ENCODE measurements at places on chromosomes 4 and X.

DNA sequence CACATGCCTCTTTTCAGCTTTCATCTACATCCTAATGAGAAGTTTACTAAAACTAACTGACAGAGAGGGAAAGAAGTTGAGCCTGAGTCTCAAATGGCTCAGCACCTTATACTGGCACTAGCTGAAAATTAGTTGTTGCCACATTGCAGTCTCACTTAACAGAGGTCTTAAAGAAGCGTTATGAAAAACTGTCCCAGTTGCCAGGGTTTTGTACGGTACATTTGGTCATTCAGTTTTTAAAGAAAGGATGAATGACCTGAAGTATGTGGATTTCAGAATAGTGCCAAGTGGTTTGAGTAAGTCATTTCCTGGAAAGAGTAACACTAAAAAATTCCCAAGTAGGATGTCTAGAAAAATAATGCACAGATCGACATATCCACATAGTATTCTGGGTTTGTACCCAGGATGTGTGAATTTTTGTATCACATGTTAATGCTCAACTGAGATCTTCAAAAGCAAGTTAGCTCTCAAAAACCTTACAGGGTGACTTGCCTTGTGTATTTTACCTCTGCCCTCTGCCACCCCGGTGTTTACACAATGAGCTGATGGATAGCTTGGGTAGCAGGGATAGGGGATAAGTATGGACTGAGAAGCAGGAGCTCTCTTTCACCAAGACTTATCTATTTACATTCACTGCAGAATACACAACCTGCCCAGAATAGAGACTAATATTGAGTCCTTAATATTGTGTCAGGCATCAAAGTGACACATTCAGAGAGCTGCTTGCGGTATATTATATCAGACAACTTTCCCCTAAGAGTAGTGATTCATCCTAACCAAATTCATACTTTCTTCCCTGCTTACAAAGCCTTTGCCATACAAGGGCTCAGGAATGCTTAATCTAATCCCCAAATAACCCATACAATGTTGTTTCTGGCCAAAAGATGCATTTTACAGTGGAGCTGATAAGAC lies 1075.7 kb upstream of the PABPC4L start:
- DNase-seq: no peak

DNA sequence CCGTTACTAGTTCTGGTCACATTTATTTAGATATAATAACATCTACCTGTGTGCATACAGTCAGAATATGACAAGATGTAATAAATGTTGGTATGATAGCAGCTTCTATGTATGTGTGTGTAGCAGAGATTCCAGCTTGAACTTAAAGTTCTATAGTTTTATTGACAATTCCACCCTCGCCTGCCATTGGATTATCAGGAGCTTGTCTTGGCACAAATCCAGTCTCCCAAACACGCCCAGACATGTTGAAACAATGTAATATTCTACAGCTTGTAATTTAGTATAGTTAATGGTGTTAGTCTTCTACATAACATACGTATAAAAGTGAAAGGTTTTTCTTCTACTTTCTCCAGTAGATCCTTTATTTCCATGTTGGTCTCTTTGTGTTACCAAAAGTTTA lies 44.4 kb downstream of the BBS12 start:
- DNase-seq: no peak

- DNase-seq: no peak
Observed at GRCh38 chr4:116073051-116073450, 959.6 kb upstream of the NDST4 start.

DNA sequence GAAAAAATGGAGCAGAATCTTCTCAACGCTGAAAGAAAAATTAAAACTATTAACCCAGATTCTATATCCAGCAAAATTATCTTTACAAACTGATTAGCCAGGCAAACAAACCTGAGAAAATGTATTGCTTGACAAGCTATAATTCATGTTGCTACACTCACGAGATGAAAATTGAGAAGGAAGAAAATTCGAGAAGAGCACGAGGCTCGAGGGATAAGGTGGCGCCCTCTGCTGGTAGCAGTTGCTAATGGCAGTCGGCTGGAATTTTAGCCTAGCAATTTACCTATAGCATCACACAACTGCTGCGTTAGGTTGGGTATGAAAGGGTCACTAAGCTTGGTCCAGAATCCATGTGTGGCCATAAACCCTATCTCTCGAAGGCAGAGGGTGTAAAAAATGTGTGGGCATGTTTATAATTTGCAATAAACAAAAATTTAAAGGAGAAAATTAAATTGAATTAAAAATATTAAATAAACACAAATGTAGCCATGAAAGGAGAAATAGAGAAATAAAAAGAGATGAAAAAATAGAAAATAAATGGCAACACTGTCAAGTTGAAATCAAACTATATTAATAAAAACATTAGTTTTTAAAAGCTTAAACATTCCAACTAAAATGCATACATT lies 126.6 kb downstream of the PPP4R3C start:
- peak; percentile 1 for DNase-seq

GRCh38 chr4:109009909-109010308 lies 247.1 kb upstream of the ETNPPL start:
- no peak for DNase-seq

DNA sequence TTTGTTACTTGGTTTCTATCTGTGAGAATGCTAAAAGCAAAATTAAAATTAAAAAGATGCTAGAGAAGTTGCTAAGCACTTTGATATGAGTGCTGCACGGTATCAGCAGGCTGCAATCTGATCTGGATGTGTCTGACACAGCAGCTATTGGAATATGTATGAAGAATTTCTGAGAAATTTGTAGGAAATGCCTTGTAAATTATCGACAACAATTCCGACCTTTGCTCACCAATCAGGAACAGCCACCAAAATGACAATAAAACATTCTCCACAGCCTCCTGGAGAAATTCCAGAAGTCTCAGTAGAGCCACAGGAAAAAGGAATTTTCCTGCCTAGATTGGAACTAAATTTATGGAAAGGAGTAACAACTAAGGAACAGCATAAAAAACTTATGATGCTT lies 82.5 kb downstream of the TIGD2 start:
- no peak for DNase-seq

GRCh38 chr4:6180841-6181631 lies 19.3 kb downstream of the JAKMIP1 start:
- no peak for DNase-seq

GRCh38 chrX:48676106-48676892 lies 7.3 kb upstream of the WAS start:
- DNase-seq: peak; percentile 85

GRCh38 chr4:55758066-55758465 lies 61.5 kb upstream of the EXOC1L start:
- no peak for DNase-seq

DNA sequence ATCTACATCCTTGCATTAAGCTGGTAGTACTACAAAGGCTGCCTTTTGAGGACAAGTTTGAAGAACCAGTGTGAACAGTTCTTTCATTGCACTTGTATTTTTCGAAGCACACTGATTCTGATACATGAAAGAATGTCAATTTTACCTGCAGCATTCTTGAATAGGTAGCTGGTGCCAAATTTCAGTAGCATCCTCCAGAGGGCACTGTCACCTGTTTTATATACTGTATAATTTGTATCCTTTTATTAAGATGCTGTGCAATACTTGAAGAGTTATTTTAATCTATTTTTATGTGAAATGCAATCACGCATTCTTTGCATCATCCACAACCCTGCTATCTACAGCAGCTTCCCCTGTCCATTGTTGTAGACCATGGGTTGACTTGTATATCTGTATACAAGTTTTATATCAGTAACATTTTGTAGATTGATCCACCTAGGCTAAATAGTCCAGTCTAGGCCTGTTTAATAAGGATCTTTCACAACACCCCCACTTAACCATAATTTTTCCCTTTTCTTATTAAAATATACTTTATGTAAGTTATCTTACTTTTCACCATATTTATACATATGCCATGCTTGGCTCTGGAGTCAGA lies 325.7 kb downstream of the PCDH7 start:
- no peak for DNase-seq

- DNase-seq: no peak
Observed at GRCh38 chrX:40093586-40093985, 4.2 kb downstream of the BCOR start.

- no peak for DNase-seq
Observed at GRCh38 chr4:2598511-2599303, 62.3 kb downstream of the FAM193A start.

DNA sequence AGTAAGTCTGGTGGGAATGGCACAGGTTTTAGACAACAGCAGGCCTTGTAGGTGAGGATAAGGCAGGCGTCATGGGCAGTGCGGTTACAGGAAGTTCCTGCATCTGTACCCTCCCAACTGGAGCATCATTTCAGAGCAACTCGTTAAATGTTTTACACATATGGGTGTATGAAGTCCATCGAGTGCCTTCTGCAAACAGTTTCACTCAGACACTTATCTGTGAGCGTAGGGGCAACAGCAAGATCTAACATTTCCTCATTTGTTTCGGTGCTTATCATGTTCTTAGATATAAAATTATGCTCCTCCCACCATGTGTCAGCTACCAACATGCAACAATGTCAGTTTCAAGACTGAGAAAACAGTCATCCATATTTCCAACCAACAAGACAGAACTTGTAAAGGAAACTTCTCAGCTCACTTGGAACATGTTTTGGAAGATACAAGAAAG lies 69.9 kb downstream of the ELOVL6 start:
- no peak for DNase-seq

DNA sequence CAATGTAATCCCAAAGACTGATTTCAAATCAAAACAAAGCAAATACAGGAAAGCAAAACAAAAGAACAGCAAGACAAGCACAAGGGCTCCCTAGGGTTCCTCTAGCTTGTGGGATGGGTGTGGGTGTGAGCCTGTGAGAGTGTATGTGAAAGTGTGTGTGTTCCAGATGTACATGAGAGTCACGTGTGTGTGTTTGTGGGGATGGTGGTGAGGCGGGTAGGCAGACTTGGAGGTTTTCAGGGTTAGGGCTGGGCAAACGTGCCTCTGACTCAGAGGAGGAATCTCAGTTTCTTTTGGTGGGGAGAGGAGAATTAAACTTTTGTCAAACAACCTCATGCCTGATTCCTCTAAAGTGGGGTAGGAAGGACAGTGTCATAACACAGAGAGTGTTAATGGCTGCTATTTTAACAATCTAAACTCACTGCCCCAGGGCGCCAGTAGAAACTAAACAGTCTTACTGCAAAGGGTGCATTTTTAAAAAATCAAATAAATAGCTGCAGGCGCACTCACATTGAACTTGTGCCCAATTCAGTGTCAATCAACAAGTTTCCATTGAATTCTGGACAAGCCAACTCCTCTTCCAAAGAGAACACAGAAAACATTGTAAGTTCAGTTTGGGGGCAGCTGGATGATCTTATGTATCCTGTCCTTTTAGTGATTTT lies 51.8 kb downstream of the CHRDL1 start:
- no peak for DNase-seq

- no peak for DNase-seq
Observed at GRCh38 chr4:101287324-101287723, 60.0 kb downstream of the PPP3CA start.

DNA sequence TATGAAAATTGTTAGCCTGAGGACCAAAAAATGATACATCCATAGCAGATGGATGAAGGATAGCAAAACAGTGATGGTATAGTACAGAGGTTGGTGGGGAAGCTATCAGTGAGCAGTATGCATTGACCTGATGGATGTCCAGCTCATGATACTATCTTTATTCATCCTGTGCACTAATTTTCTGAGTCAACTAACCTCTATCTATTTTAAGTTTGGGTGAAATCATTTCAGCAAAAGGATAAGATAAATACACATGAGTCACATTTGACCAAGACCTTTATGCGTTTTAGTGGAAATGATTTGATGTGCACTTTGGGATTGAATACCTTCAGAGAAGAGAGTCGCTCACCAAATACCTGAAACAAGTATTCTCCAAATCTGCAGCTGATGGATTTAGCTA lies 351.0 kb upstream of the NR3C2 start:
- no peak for DNase-seq

DNA sequence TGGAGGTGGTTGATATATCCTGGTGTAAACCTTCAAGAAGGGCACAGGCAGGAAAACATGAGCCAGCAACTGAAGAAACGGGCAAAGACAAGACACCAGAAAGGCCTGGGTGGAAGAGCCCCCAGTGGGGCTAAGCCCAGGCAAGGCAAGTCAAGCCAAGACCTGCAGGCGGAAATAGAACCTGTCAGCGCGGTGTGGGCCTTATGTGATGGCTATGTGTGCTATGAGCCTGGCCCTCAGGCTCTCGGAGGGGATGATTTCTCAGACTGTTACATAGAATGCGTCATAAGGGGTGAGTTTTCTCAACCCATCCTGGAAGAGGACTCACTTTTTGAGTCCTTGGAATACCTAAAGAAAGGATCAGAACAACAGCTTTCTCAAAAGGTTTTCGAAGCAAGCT lies 7.2 kb downstream of the ZFP42 start:
- DNase-seq: no peak

GRCh38 chrX:133838761-133839676 lies 146.4 kb downstream of the GPC3 start:
- no peak for DNase-seq

DNA sequence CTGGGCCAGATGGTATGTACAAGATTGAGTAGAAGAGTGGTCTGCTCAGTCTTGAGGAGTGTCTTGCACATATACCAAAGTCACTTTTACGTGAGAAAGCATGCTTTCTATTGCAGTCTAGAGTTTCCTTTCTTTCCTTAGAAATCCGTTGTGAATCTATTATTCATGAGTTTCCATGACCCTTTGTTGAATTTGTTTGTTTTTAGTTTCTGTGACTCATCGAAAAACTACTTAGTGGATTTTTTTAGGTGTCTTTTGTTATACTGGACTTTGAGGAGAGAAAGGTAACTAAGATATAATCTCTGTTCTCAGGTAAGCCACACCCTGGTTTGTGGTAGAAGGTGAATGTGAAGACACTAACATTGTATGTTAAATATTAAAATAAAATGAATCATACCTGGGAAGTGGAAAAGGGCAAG lies 23.0 kb downstream of the GALNT7 start:
- no peak for DNase-seq

- DNase-seq: no peak
Observed at GRCh38 chrX:21581479-21581878, 76.7 kb downstream of the KLHL34 start.

Data from T1000 (cell line).